NCI-H1105 treated with DMSO at 0.1 percent for 48 hours (cell line): ENCODE measurements at places on chromosomes 7 and 10.

- no peak for DNase-seq
Measured at GRCh38 chr7:22995011-22995410, 18.9 kb downstream of the HYCC1 start.

- no peak for DNase-seq
Measured at GRCh38 chr7:21426286-21427181, 1.3 kb upstream of the SP4 start.

GRCh38 chr7:141154131-141154732, 80.4 kb downstream of the TMEM178B start:
- DNase-seq = no peak

DNA sequence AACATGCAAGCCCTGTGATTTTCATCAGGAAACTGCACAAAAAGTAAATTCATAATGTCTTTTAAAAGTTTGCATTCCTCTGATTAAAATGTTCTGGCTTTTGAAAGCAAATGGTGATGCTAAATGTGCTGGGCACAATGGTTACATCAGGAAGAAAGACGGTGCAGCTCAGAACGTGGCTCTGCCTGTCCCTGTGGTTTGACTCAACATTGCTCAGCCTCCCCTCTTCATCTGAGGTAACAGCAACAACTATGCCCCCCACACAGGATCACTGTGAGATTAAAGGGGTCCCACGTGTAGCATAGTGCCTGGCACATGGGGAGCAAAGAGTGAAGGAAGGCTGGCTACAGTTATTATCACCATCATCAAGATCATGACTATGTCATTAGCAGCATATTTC, 44.0 kb downstream of the PARD3 start:
- no peak for DNase-seq

GRCh38 chr10:32952094-32952493, 5.9 kb downstream of the ITGB1 start:
- DNase-seq = no peak

DNA sequence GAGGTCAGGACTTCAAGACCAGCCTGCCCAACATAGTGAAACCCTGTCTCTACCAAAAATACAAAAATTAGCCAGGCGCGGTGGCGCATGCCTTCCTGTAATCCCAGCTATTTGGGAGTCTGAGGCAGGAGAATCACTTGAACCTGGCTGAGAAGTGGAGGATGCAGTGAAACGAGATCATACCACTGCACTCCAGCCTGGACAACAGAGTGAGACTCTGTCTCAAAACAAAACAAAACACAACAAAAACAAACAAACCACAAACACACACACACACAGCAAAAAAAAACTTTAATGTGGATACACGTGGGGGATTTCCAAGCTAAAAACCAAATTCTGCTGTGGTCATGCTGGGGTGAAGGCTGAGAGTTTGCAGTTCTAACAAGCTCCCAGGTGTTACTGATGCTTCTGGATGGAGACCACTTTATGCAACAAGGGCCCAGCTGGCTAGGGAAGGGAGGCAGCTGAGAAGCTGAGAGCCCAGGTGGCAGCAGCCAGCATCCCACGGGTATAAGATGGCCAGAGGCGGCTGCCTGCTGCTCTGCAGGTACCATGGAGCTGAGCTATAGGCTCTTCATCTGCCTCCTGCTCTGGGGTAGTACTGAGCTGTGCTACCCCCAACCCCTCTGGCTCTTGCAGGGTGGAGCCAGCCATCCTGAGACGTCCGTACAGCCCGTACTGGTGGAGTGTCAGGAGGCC, at the start of gene ZP3:
TSS of gene ZP3 (plus strand) at position 538 of the 699 bp plus-strand sequence. CDS start at position 553, 15 bp downstream.
- DNase-seq = no peak

DNA sequence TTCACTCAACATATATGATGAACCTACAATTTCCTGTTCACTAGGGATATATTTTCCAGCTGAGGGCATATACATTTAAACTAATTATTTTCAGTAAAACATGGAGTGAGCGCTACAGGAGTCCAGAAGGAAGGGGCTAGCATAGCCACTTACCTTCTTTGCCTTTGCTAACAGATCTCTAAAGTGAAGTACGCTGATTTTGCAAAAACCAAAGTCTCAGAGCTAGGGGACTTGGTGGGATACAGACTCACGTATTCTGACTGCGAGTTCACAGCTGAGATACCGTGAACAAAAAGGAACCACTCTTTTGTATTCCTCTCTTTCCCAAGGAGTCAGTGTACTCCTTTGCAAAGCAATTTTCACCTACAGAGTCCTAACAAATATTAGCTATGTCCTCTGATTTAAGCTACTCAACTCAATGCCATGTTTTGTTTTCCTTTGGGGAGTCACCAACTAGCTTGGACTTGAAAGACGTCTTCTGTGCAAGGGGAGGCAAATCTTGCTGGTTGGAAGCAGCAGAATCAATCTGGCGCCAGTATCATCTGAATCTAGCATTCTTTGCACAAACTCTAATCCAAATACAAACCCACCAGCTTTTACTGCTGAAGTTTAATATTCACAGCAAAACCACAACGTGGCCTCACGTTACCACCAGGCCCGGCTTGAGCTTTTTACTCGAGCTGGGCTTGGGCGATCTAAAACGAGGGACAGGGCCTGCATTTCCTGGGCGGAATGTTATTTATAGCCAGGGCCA, 657 bp downstream of the CDNF start:
- no peak for DNase-seq

DNA sequence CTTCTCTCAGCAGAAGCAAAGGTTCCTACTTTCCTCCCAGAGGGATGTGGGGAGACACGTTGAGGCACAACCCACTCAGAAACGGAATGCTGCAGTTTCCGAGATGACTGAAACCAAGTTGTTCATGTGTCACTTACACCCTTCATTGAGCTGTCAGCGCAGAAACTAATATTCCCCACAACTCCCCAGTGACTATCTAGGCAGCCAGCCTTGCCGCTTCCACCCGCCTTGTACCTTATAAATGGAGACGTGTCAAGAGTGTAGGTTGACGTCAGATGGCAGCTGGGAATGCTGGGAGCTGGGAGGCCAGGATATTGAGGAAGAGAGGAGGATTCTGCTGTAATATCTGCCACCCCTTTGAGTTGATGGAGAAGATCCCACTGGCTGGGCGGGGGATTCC, 15.1 kb downstream of the GPR26 start:
- no peak for DNase-seq

- DNase-seq = no peak
Measured at GRCh38 chr7:4959306-4959705, 319 bp upstream of the MMD2 start.

DNA sequence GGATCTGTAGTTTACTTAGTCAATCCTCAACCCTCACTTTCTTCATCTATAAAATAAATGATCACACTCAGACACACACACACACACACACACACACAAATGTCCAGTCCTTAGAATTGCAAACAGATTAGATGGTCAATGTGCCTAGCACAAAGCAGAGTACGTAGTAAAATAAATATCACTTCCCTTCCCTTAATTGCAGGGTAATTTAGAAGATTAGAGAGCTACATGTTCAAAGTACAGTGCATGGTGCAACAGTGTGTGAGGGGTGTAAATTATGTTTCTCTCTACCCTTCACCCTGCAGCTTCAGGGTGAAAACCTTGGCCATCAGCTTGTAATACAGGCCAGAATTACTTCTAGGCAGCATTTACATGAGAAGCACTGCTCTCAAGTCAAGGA, 187.0 kb upstream of the GHITM start:
- DNase-seq = no peak

DNA sequence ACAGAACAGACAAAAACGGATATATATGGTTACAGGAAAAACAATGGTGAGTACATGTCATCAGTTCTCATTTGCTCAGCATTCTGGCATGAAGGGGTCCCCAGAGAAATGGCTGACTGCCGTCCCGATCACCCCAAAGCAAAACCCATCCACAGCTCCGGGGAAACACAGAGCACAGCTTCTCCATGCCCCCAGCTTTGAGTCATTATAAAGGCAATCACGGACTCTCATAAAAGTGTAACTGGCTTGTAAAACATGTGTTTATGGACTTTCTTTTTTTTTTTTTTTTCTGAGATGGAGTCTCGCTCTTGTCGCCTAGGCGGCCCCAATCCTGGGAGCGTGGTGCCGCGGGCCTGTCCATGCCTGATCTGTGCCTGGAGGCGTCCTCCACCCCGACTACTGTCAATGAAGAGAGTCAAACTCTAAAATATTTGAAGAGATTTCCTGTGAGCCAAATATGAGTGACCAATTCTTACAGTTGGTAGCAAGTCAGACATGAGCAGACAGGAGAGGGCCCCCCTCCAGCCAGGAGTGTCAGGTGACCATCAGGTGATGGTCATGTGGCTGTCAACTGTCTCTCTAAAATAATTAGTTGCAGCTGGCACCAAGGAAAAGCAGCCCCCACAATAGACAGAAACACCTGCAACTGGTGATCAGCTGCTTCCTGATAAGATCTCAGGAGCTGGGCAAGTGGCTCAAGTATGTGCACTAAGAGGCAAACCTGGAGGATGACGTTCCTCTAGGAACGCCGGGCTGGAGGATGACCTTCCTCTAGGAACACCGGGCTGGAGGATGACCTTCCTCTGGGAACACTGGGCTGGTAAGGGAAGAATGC, 21.7 kb upstream of the NOM1 start:
- DNase-seq = peak; percentile 57

- DNase-seq = no peak
Measured at GRCh38 chr7:150900675-150901074, 48.4 kb downstream of the AOC1 start.

GRCh38 chr10:124003070-124003419, 90.4 kb downstream of the CHST15 start:
- no peak for DNase-seq

GRCh38 chr7:156751319-156751718, 110.7 kb downstream of the RNF32 start:
- DNase-seq = no peak

DNA sequence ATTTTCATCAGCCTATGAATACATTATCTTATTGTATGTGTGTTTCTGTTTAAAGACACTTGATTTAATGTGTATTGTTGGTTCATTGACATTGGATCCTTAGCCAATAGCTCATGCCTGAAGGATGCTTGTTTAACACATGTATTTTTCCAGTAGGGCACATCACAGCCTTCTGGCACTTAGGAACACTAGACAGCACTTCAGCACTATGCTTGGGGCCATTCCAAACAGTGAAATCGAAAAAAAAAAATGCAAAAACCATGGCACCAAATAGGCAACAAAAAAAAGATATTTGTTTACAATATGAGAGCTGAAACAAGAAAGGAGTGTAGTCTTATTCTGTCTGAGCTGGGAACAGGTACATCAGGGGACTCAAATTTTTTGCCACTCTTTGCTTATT, 262.8 kb downstream of the SLC25A13 start:
- DNase-seq = peak; percentile 85

- no peak for DNase-seq
Measured at GRCh38 chr10:116417821-116418220, 9.8 kb upstream of the PNLIPRP3 start.

- no peak for DNase-seq
Measured at GRCh38 chr7:25255611-25256332, 27.5 kb upstream of the NPVF start.

GRCh38 chr7:131327049-131327625, 539 bp upstream of the MKLN1 start:
- peak; percentile 61 for DNase-seq

GRCh38 chr7:44985900-44986217, 7.0 kb upstream of the MYO1G start:
- DNase-seq = no peak

- no peak for DNase-seq
Measured at GRCh38 chr10:16519250-16519907, 2.3 kb downstream of the C1QL3 start.

DNA sequence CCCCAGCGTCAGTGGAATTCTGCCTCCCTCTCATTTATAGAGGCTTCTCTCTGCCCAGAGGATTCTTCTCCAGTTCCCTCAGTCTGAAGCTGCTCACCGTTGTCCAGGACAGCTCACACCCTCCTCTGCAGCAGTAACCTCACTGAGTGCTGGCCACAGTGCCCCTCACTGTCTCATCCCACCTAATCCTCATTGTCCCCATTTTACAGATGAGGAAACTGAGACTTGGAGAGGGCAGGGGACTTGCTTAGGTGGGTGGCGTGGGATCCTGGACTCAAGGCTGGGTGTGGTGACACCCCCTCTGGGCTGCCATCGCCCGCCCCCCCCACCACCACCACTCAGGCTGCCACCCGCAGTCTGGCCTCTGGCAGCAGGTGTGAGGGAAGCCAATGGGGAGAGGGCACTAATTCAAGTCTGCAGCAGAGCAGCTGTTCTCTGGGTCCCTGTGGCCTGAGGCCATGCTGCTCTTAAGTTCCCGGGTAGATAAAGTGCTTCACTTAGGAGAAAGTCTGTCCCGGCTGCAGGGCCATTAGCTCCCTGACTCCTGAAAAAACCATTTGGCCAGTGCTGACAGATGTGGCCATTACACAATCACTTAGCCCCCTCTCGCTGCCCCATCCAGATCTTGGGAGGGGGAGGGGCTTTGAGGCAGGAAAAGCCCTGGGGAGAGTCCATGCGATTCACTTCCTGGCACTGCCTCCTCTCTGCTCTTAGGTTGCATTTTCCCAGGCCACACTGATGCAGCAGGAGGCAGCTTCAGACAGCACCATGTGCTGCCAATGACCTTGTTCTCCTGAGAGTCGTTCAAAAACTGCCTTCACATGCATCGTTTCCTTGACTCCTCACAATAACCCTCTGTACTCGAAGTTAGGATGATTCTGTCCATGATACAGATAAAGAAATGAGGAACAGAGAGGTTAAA, 36.3 kb downstream of the DRGX start:
- no peak for DNase-seq

DNA sequence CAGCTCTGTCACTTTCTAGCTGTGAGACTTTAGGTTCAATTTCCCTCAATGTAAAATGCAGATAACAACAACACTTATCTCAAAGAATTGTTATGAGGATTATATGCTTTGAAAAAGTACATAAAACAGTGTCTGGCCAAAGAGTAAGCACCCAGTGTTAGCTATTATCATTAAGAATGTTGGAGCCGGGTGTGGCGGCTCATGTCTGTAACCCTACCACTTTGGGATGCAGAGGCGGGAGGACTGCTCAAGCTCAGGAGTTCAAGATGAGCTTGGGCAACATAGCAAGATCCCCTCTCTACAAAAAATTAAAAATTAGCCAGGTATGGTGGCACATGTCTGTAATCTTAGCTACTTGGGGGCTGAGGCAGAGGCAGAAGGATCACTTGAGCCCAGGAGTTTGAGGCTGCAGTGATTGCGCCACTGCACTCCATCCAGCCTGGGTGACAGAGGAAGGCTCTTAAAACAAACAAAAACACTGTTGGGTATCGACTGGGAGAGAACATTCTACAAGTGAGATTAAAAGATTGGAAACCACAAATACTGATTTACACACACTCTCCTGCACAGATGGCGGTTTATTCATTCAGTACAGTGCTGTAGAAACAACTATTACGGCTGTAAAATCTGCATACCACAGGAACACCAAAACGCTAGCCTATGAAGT, 107.3 kb downstream of the PROSER2 start:
- DNase-seq = no peak

DNA sequence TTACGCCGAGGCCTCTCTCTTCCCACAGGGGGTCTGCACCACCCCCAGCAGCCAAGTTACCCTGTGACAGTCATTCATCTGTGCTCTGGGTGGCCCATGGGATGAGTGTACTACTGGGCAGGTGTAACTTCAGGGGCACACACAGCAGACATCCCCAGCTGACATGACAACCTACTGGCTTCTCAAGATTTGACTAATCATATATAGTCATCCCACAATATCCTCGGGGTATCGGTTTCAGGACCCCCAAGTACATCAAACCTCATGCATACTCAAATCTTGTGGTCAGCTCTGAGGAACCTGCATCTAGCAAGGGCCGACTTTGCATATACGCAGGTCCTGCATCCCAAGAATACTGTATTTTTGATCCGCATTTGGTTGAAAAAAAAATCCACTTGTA, 336.9 kb upstream of the C7orf33 start:
- no peak for DNase-seq

GRCh38 chr10:21547246-21547645, 13.2 kb downstream of the MLLT10 start:
- DNase-seq = no peak
